ENCODE measurements at places on chromosomes 7 and 10.

DNA sequence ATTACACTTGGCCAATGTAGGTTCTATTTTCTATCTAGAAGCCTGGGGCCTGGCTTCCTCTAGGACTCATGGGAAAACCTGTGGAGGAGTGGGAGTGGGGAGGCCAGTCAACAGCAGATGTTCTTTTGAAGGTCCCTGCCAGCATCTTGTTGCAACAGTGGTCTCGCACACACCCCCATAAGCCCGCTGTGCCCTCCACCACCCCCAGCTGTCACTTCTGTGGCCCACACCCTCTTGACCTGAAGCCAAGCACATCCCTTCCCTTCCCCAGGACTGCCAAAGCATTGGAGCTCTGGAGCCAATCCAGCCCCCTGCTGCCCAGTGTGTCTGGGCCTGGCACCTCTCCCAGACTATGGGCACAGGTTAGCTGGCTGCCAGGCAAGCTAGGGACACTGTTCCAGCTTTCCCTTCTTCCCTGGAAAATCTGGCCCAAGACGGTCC lies 1.9 kb upstream of the STX1A start:
- no peak for DNase-seq

DNA sequence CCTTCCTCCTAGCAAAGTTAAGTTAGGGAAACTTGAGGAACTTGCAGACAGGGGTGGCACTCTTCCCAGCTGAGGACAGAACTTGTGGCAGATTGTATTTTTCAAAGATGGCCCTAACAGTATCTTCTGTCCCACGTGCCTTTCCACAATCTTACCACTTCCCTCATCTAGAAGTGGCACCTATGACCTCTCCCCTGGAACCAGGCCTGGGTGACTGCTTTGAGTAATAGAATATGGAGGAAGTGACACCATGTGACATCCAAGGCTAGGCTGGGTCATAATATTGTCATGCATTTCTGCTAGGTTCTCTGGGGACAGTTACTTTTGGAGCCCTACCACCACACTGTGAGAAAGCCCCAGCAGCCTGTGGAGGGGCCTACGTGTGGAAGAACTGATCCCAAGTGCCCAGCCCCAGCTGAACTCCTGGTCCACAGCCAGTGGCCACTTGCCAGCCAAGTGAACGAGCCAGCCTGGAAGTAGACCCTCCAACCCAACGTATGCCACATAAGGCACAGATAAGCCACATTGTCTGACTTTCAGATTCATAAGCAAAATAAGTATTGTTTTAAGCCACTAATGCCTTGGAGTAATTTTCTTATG lies 193.7 kb downstream of the PTPN20 start:
- DNase-seq = no peak

- no peak for DNase-seq
Observed at GRCh38 chr10:3791974-3792633, 7.1 kb upstream of the KLF6 start.

DNA sequence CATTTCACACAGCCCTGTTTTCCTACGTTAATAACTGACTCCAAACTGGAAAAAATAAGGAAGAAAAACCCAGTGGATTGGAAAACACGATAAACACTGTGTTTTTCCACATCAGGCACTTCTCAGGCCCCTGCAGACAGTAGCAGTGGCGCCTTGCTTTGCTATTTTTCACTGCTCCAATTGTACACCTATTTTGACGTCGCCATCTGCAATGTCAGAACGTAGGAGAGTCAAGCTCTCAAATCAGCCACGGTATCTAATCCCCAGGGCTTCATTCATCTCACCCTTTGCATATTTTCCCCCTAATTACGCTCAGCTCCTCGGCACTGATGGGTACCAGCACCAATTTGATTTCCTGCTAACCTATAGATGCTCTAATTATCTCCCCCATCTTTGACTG lies 338.1 kb upstream of the GALNT17 start:
- no peak for DNase-seq

- no peak for DNase-seq
Observed at GRCh38 chr7:7909376-7909775, 59.2 kb upstream of the GLCCI1 start.

- DNase-seq = no peak
Observed at GRCh38 chr7:19575909-19576557, 132.8 kb downstream of the POLR1F start.

DNA sequence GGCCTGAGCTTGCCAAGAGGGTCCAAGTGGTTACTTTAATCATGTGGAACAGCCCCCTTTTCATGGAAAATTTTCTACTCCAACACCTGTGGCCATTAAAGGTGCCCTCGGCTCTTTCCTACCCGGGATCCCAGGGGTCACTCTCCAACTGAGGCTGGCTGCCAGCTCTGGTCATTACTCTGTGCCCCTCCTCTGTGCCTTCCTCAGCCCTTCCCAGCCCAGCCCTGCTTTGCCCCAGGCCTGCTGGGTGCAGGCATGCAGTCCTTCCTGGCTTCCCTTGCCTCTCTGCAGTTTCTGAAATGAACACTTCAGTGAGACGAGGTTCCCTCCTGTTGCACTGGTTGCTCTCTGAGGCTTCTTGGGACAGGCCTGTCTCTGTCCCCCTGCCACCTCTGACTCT lies 951.1 kb upstream of the ZNF722 start:
- no peak for DNase-seq

DNA sequence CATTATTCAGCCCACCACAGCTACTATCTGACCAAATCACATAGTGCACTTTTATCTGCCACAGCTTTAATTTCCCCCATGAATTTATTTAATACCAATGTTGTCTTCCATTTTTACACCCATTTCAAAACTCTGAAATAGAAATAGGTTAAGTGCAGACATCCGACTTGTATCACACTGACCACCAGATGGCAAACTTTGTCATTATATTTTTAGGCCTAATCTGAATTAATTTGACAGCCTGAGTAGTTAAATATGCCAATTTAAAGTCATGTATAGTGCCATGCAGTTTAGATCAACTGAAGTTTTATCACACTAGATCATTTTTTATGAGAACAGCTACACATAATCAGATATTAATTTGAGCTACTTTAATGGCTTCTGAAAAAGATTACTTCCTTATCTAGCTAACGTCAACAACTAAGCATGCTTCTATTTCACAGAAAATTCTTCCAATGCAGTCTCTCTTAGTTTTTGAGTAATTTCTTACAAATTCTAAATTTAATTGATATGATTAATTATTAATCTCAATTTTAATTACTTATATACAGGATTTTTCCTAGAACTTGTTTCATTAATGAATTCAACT lies 566.4 kb downstream of the GFRA1 start:
- DNase-seq = no peak

DNA sequence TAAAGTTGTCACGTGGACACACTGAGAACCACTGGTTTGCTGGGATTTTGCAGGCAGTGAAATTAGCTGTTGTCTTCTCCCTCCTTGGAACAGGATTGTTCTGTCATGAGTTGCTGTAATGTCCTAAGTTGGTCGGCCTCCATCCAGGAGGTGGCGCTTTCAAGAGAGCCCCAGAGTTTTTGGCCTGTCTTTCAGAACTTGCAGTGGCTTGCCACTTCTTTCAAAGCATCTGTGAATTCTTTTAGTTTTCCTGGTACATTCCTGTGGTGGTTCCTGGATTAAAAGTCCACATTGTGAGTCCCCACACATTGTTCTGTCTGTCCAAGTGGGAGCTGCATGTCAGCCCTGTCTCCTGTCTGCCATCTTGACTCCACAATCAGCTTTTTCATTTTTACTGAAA lies 133.8 kb downstream of the PON1 start:
- no peak for DNase-seq

DNA sequence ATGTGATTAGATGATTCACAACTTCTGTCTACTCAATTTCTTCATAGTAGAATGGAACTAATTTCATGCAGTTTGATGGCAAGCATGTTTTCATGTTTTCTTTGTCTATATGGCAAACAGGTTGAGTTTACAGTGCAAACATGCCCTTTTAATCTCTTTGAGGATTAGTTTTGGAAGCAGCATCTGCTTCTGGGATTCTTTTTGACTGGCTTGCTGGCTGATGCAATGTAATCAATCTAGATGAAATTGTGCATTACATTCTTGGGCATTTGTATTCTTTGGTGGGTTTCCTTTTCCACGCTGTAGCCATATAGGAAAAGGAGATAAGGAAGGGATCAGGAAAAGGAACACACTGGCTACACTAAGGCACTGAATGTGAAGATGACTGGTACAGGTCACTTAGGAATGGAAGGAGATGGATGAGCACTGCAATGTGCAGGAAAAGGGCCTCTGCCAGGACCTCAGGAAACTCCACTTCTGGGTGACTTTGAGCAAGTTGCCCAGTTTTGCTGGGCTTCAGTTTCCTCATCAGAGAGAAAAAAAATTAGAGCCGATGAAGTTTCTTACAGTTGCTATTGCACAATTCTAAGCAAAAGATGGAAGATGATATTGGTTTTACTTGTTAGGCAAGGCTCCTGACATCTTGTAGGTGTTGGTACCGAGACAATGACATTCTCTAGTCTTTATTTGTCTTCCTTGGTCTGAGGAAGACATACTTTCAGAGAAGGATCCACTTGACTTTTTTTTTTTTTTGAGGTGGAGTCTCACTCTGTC lies 269.1 kb downstream of the SUGCT start:
- DNase-seq = no peak

- DNase-seq = no peak
Observed at GRCh38 chr10:25294032-25294926, 119.5 kb downstream of the GPR158 start.

DNA sequence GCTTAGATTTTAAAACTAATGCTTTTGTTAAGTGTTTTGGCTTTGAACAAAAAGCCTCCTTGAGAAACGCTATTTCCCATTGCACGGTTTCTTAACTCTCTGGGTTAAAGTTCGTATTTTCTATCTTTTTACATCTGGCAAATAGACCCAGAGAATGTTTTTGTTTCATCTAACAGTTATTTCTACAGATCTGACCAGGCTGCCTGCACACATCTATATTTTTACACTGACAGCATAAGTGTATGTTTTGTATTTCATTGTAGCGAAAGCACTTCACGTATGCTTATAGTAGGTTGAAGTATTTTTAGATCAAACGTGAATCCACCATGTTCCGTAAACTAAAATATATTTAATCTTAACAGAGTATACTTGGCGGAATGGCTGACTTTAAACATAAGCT lies 477.3 kb downstream of the SDK1 start:
- DNase-seq = no peak

- DNase-seq = no peak
Observed at GRCh38 chr10:105063796-105064195, 422.7 kb downstream of the SORCS3 start.
